ENCODE measurements at places on chromosomes 11 and 22.

- H3K27me3 ChIP-seq, result peaks cover 22% of the 10 kb centered on the region
- no peak overlapping the region for H3K4me3 ChIP-seq
- H3K4me1 ChIP-seq, result no peaks in the 10 kb centered on the region
- H3K36me3 ChIP-seq, result no peaks in the 10 kb centered on the region
- no peak for DNase-seq
Measured at GRCh38 chr22:38835888-38836301, 7.9 kb downstream of the NPTXR start.

GRCh38 chr11:36441610-36442208 lies 68.4 kb downstream of the TRAF6 start:
- no peak overlapping the region for H3K4me3 ChIP-seq
- H3K4me1 ChIP-seq, result peaks cover 6% of the 10 kb centered on the region
- no peak overlapping the region for H3K27ac ChIP-seq
- no peak for DNase-seq
- peaks cover 58% of the 10 kb centered on the region for H3K27me3 ChIP-seq

GRCh38 chr11:35303596-35304385 lies 115.6 kb downstream of the SLC1A2 start:
- H3K27ac ChIP-seq, result no peak overlapping the region
- H3K27me3 ChIP-seq, result no peaks in the 10 kb centered on the region
- H3K4me1 ChIP-seq, result no peaks in the 10 kb centered on the region
- H3K36me3 ChIP-seq, result no peaks in the 10 kb centered on the region

DNA sequence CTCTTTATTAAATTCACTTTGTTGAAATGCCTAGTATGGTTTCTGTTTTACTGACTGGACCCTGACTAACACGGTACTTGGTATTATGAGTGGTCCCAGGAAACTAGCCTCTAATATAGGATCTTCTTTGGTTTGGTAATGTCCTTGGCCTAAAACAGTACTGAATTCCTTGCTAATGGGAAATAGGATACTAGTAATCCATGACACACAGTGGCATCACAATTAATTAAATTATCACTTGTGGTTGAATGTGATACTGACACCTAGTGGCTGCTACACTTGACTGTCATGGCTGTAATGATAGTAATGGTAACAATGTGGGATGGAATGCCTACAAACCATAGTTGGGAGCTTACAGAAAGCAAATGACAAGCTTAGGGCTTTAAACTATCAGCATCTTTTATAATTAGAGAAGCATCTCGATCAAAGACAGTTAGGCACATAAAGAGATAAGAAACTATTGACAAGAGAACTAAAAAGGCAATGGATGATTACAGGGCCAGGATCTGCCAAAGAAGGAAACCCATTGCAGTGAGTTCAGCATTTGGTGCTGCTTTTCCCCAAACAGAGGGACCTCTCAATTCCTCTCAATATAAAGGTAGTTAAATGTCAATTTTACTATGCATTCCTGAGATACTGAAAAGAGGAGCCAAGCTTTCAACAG lies 8.6 kb downstream of the DNHD1 start:
- H3K27me3 ChIP-seq, result no peaks in the 10 kb centered on the region
- DNase-seq, result peak; percentile 76
- peaks cover 16% of the 10 kb centered on the region for H3K36me3 ChIP-seq
- no peak overlapping the region for H3K27ac ChIP-seq
- no peaks in the 10 kb centered on the region for H3K4me1 ChIP-seq
- H3K4me3 ChIP-seq, result no peak overlapping the region

DNA sequence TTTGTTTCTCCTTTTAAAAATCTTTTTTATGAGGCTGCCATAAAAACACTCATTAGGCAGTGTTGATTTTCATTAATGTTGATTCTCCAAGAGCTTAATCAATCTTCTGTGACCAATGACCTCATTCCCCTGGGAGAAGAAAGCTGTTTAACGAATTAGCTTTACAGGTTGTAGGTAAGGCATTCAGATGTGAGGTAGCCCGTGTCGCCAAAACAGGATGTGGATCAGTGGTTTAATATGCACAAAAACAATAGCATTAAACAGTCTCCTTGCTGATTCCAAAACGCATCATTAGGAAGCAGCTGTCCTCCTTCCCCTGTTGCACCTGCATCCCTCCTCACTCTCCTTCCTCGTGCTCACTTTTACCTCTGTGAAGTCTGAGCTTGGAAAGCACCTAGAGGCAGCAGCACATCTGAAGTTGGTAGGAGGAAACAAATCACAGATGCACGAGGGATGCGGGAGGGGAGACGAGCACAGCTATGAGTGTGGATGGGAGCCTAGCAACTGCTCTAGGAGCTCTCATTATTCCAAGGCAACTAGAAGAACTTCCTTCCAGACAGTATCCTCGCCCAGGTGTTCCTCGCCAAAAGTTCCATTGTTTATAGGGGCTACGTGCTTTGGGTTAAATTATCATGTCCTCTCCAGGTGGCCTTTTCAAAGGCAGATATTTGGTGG lies 179.4 kb upstream of the SNX19 start:
- no peaks in the 10 kb centered on the region for H3K36me3 ChIP-seq
- H3K4me3 ChIP-seq, result no peak overlapping the region
- no peaks in the 10 kb centered on the region for H3K4me1 ChIP-seq
- DNase-seq, result no peak
- H3K27ac ChIP-seq, result no peak overlapping the region

- H3K36me3 ChIP-seq, result no peaks in the 10 kb centered on the region
- H3K27me3 ChIP-seq, result no peaks in the 10 kb centered on the region
- H3K4me3 ChIP-seq, result no peak overlapping the region
- no peak for DNase-seq
Measured at GRCh38 chr11:93526641-93527583, 16.3 kb downstream of the SMCO4 start.

GRCh38 chr11:14554959-14555358 lies 34.8 kb upstream of the PSMA1 start:
- peaks cover 9% of the 10 kb centered on the region for H3K4me1 ChIP-seq
- DNase-seq, result no peak
- H3K27ac ChIP-seq, result no peak overlapping the region
- H3K27me3 ChIP-seq, result no peaks in the 10 kb centered on the region
- H3K4me3 ChIP-seq, result no peak overlapping the region

- no peaks in the 10 kb centered on the region for H3K4me1 ChIP-seq
- peaks cover 34% of the 10 kb centered on the region for H3K27me3 ChIP-seq
- H3K36me3 ChIP-seq, result no peaks in the 10 kb centered on the region
- no peak for DNase-seq
Measured at GRCh38 chr11:64492561-64492960, 98.5 kb upstream of the SLC22A12 start.

DNA sequence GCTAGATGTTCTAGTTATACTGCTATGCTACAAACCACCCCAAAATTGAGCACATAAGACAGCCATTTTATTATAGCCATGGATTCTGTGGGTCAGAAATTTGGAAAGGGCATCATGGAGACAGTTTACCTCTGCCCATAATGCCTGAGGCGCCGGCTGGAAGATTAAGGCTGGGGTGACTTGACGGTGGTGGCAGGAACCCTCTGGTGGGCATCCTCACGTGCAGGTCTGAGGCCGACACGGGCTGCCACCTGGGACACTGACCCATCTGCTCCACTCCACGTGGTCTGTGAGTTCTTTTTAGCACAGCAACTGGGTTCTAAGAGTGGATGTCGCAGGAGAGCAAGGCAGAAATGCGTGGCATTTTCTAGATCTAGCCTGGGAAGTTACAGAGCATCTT lies 40.0 kb upstream of the PRDM11 start:
- no peak overlapping the region for H3K27ac ChIP-seq
- H3K4me3 ChIP-seq, result no peak overlapping the region
- H3K36me3 ChIP-seq, result no peaks in the 10 kb centered on the region
- H3K27me3 ChIP-seq, result no peaks in the 10 kb centered on the region

- DNase-seq, result no peak
- H3K36me3 ChIP-seq, result no peaks in the 10 kb centered on the region
- no peaks in the 10 kb centered on the region for H3K27me3 ChIP-seq
- no peak overlapping the region for H3K4me3 ChIP-seq
- no peak overlapping the region for H3K27ac ChIP-seq
Measured at GRCh38 chr11:95515371-95515770, 274.2 kb downstream of the FAM76B start.

Data from cardiac muscle cell (in vitro differentiated cells and primary cell).